ENCODE measurements at places on chromosomes 12 and 14.

GRCh38 chr14:33569821-33570687 lies 380.8 kb downstream of the EGLN3 start:
- no peak for DNase-seq

DNA sequence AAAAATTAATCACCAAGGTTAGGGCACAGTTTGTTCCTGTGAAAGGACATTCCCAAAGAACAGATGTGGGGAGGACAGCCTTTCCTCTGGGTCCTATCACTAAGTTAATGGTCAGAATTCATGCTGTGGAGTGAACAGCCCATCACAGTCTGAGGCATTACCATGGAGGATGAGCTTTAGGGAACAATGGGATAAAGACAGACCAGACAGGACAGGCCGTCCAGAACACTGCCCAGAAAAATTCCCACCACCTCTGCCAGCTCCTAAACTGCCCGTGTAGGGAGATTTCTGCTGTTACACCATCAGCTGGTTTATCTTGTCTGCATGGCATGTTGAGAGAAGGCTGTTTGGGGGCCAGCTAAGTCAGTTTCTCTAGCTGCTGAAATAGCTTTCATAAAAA lies 49.6 kb upstream of the IFNG-AS1 start:
- DNase-seq = no peak

- DNase-seq = no peak
Measured at GRCh38 chr12:124592481-124593160, 25.2 kb upstream of the NCOR2 start.

DNA sequence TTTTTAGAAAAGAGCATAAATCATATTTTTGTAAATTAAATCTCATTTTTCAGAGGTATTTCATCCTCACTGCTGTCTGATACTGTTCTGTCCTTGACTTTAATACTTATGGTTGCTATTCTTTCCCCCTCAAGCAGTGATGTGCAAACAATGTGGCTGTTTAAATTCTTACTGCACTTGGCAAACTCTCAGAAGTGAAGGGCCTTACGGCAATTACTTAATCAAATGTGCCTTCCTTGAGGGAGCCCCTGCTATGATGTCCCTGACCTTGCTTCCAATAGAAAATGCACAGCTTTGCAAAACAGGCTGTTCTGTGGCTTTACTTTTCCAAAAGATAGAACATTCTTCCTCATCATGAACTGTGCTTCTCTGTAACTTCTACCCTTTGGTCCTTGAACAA lies 35.2 kb downstream of the UBE3B start:
- DNase-seq = no peak

DNA sequence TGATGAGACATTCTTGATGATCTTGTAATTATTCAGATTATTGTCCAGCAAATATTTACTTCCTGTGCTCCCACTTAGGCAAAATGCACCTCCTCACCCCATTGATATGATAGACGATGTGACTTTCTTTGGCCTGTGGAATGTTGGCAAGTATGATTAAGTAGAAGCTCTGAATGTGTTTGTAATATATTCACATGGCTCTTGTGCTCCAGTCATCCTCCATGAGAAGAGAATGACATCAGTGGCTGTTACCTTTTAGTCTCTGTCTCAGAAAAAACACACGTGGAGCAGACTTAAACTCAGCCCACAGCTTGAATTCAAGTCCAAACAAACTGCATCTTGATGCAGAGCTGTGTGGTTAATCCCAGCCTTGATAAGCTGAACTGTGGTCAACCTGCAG lies 984.3 kb upstream of the FBXO33 start:
- no peak for DNase-seq

- DNase-seq = no peak
Measured at GRCh38 chr14:78424311-78424710, 254.1 kb downstream of the NRXN3 start.

GRCh38 chr12:53948650-53949593 lies 5.8 kb upstream of the HOXC12 start:
- no peak for DNase-seq

GRCh38 chr14:74144789-74145188 lies 60.0 kb downstream of the LIN52 start:
- DNase-seq = no peak

DNA sequence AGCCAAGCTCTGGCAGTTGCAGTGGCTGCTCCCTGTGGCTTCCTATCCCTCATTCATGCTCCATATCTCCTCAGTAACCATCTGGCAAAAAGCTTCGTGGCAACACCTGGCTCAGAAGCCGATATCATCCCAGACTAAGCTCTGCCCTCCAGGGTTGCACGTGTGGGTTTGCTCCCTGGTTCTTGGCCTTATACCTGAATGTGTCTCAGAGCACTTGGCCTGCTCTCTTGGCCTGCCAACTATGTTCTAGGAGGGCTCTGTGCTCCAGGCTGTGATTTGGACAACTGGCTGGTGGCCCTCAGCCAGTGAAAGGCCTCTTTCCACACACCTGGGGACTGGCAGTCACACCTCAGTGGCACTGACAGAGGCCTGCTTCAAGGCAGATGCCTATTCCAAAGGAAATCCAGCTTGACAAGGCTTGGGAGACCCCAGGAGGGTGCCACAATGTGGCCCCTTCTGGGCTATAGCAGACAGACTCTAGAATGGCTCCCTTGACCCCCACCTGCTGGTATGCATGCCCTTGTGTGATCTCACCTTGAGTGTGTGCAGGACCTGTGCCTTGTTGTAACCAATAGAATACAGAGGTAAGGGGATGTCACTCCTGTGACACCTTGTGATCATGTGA lies 10.5 kb downstream of the PLD4 start:
- DNase-seq = peak; percentile 9

Data from activated CD8-positive, alpha-beta memory T cell treated with anti-CD3 and anti-CD28 coated beads, Interleukin-2, amount 50 U/mL, for 4 hours (primary cell).